Naive B cell (primary cell): ENCODE measurements at places on chromosomes 3 and 15.

DNA sequence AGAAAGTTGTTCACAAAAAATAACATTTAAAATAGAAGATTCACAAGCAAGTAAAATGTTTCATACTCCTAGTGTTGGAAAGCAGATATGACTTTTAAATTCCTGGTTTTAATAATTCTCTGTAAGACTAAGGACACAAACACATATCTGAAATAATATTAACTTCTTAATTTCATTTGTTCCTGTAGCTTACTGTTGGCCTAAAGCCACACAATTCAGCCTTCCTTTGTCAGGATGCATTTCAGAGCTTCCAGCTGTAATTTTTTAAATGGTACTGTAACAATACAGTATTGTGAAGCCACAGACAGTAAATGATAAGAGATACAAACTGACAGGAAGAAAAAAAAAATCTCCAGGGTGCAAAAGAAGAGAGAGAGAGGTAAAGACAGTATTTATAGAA is 84.2 kb downstream of the TMCC1 start:
- H3K4me3 ChIP-seq, result no peak overlapping the region
- peaks cover 34% of the 10 kb centered on the region for H3K4me1 ChIP-seq
- H3K27ac ChIP-seq, result no peak overlapping the region
- H3K27me3 ChIP-seq, result no peaks in the 10 kb centered on the region

DNA sequence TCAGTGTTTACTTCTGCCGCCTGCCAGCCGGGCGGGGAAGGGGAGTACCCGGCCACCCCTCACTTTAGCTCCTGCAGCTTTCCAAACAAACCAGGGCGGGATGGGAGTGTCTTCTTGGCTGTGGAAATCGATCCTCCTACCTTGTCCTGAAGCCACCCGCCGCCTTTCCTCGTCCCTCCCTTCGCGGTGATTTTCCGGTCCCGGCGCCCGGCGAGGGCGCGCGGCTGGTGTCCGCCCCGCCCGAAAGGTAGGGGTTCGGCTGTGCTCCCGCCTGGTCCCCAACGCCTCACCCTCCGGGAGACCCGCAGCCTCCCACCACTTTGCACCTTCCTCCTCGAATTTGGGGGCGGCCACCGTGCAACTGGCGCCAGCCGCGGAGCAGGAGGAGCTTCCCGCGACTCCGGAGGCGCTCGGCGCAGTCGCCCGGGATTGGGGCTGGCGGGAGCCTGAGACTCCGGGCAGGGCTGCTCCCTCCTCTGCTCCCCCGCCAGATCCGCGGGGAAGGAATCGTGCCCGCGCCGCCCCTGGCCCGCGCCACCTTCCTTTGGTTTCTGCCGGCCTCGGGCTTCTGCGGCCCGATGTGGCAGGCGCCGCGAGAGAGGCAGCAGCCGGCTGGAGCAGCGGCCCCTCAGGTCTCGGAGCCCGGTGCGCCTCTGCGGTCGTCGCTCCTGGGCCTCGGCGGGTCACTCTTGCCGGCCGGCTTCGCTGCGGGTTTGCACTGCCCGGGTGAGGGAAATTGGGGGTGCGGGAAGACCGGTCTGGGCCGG is 30.7 kb upstream of the ST3GAL6 start:
- H3K4me1 ChIP-seq, result peaks cover 22% of the 10 kb centered on the region
- peaks cover 49% of the 10 kb centered on the region for H3K27me3 ChIP-seq
- DNase-seq, result peak; percentile 6
- H3K4me3 ChIP-seq, result peak overlapping the region; percentile 77

DNA sequence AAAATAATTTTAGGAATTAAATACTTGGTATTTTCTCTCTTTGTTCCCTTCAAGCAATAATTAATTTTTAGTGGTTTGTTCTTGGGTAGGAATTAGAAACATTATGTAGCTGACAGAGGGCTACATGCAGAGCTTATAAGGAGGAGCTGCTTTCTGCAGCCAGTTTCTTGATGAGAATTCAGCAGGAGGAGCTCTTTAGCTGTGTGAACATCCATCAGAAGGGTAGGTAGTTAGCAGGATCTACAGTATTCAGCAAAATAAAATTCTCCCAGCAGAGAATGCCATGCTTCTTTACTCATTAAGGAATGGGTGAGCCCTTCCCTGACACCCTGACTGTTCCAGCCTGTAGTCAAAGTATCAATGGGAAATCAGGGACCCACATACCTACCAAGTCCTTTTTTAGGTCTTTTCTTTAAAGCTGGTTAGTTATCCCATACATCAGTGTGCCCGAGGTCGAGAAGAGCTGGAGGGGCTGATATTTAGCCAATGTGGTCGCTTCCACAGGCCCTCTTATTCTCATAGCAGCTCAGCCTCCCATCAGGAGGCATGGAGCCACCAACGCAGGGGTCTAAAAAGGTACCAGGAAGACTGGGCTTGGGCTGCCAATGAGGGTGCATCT is 54.0 kb downstream of the KCNAB1 start:
- H3K4me3 ChIP-seq, result no peak overlapping the region
- peaks cover 9% of the 10 kb centered on the region for H3K27me3 ChIP-seq
- DNase-seq, result no peak
- no peak overlapping the region for H3K27ac ChIP-seq
- H3K36me3 ChIP-seq, result no peaks in the 10 kb centered on the region

GRCh38 chr3:122969585-122970469 is 57.7 kb downstream of the SEMA5B start:
- H3K36me3 ChIP-seq, result no peaks in the 10 kb centered on the region
- no peak overlapping the region for H3K27ac ChIP-seq
- DNase-seq, result no peak
- no peak overlapping the region for H3K4me3 ChIP-seq

DNA sequence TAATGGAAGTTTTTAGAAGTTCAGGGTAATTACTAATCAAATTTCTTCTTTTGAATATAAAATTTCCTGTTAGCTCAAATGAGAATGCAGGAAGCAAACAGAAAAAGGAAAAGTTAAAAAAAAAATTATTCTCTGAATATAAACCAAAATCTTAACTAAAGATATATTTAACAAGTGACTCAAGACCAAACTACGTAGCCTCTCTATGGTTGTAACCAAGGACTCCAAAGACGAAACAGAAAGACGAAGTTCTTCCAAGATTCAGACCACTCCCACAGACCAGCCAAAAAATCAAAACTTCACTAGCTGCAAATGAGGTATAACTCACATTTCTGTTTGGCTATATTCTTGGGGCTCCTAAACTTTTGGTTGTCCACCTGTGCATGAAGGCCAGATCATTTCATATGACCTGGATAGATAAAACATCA is 846.5 kb upstream of the ALCAM start:
- peak overlapping the region; percentile 57 for H3K4me3 ChIP-seq
- DNase-seq, result no peak
- H3K27me3 ChIP-seq, result no peaks in the 10 kb centered on the region
- H3K27ac ChIP-seq, result peak overlapping the region; percentile 80
- peaks cover 49% of the 10 kb centered on the region for H3K4me1 ChIP-seq

DNA sequence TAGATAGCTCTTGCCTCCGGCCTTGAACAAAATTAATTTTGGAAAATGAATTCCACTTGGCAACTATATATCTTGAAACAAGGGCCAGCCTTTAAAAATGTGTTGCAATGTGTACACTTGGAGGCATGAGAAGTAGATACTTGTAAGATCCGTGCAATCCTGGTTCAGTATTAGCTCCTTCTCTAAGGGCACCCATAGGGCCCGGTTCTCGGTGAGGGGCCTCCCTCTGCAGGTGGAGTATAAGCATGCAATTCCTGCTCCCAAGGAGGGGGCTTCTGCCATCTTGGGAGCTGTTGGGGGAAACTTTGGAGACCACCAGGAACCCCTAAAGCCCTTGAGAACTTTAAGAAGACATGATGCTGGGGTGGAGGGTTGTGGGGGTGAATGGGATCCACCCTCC is 388.7 kb upstream of the RGMA start:
- H3K4me3 ChIP-seq, result no peak overlapping the region
- H3K27me3 ChIP-seq, result no peaks in the 10 kb centered on the region
- H3K36me3 ChIP-seq, result no peaks in the 10 kb centered on the region

DNA sequence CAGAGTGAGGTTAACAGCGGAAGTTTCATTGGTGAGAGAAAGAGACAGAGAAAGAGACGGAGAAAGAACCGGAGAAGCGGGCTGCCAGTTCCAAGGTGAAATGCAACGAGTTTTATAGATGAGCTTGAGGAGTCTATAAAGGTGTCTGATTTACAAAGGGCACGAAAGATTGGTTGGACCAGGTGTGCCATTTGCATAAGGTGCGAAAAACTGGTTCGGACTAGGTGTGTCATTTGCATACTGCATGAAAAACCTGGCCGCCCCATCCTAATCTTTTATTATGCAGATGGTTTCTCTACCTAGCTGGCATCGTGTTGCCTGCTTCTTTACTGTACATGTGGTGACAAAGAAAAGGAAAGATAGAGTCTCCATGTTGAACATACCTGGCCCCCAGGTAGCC is 253.8 kb upstream of the IGF1R start:
- peaks cover 25% of the 10 kb centered on the region for H3K27me3 ChIP-seq
- H3K36me3 ChIP-seq, result no peaks in the 10 kb centered on the region
- no peaks in the 10 kb centered on the region for H3K4me1 ChIP-seq
- DNase-seq, result no peak
- H3K4me3 ChIP-seq, result no peak overlapping the region
- no peak overlapping the region for H3K27ac ChIP-seq

DNA sequence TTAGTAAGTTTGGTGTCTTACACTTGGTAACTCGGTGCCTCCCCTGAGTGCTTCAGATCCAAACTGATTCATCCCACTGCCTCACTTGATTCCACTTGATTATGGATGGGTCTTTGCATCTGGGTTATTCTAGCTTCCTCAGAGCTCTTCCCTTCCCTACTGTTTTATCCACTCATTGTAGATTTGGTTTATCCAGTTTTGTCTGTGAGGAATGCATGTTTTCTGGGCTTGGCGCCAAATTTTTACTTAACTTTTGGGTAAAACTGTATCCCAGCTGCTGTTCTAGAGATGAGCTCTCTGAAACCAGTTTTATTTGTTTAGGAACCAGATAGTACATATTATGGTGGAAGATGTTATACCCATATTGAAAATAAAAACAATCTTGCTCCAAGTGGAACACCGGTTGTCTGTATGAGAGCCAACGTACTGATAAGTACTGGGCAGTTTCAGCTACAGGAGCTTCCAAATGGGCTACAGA is 20.9 kb downstream of the RAD54L2 start:
- H3K27me3 ChIP-seq, result no peaks in the 10 kb centered on the region
- no peak for DNase-seq
- peaks cover 7% of the 10 kb centered on the region for H3K4me1 ChIP-seq
- no peak overlapping the region for H3K27ac ChIP-seq
- H3K36me3 ChIP-seq, result peaks cover 6% of the 10 kb centered on the region

GRCh38 chr15:62841891-62842559 is 200.5 kb upstream of the TPM1 start:
- H3K27me3 ChIP-seq, result no peaks in the 10 kb centered on the region
- H3K36me3 ChIP-seq, result no peaks in the 10 kb centered on the region
- no peaks in the 10 kb centered on the region for H3K4me1 ChIP-seq

DNA sequence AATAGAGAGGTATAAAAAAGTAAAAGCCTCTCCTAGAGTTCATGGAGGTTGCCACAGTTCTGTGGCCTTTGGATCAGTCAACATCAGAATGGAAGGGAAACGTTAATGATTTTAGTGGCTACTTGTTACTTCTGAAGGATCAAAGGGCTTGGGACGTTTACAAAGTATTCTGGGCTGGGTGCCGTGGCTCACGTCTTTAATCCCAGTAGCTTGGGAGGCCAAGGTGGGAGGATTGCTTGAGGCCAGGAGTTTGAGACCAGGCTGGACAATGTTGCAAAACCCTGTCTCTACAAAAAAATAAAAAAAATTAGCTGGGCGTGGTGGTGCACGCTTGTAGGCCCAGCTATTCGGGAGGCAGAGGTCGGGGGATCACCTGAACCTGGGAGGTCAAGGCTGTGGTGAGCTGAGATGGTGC is 44.6 kb downstream of the FNDC3B start:
- H3K36me3 ChIP-seq, result no peaks in the 10 kb centered on the region
- no peak overlapping the region for H3K4me3 ChIP-seq
- no peak for DNase-seq
- no peak overlapping the region for H3K27ac ChIP-seq
- no peaks in the 10 kb centered on the region for H3K27me3 ChIP-seq

- no peak for DNase-seq
- no peak overlapping the region for H3K27ac ChIP-seq
- H3K4me3 ChIP-seq, result no peak overlapping the region
- H3K27me3 ChIP-seq, result no peaks in the 10 kb centered on the region
- peaks cover 49% of the 10 kb centered on the region for H3K36me3 ChIP-seq
- no peaks in the 10 kb centered on the region for H3K4me1 ChIP-seq
Measured at GRCh38 chr3:37319784-37320183, 145.4 kb upstream of the LRRFIP2 start.

DNA sequence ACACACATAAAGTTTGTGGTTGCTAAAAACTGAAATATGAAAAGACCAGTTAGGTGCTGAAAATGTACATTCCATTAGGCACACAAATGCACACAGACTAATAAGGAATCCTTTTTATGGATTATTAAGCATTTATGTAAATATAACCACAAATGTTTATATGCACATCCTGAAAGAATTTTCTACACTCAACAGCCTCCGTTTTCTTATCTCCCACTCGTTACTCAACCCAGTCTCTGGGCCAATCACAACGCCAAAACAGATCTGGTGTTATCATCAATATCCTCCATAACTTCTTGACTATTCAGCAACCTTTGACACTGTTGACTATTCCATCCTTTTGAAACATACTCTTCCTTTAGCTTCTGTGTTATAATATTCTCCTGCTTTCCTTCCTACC is 136.4 kb downstream of the ATP8B4 start:
- no peak overlapping the region for H3K4me3 ChIP-seq
- no peaks in the 10 kb centered on the region for H3K4me1 ChIP-seq
- no peak for DNase-seq
- H3K36me3 ChIP-seq, result no peaks in the 10 kb centered on the region
- no peaks in the 10 kb centered on the region for H3K27me3 ChIP-seq

DNA sequence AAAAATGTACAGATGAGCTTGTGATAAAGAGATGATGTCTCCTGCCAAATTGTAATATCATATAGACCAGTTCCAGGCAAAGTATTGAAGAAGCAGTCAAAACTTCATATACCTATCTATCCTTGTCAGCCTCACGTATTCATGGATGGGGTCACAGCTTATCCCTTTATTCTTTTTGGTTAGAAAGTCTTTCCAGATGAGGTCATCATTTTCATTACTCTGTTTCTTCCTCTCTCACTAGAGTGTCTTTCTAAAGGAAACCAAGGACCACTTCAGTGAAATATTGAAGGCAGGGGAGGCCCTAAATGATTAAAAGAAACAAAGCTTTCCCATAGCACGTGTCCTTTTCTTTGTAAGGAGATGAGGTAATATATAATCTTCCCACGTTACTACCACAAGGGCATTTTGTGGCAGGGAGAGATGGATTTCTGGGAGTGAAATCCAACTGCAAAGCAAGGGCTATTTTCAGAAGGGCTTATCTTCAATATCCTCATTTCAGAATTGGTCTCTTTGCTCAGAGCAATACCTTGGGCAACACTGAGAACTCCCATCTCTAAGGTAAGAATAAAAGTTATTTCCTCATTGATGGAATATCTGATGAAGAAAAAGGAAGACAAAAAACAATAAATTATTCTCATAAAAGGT is 260.2 kb downstream of the TIGIT start:
- peaks cover 7% of the 10 kb centered on the region for H3K36me3 ChIP-seq
- H3K27me3 ChIP-seq, result no peaks in the 10 kb centered on the region
- no peak for DNase-seq
- H3K27ac ChIP-seq, result no peak overlapping the region
- H3K4me3 ChIP-seq, result no peak overlapping the region
